ENCODE measurements at places on chromosomes 4 and X.

- no peak for DNase-seq
Observed at GRCh38 chr4:38092701-38093100, 132.5 kb downstream of the PTTG2 start.

DNA sequence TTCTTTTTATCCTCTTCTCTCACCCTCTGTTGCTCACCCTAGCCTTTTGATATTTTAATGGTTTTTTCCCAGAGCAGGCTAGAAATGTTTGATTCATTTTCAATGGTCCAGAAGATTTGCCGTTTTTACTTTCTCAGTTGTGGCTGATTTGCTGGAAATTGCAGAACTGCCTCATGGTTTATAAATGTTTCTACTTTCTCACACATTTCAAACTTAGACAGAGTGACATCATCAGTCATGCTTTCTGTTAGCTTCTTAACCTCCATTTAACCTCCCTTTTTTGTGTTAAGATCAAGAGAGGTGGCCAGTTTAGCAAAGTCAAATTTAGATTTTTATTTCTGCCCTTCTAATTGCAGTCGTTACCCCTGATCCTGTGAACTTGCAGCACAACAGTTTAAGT lies 8.7 kb downstream of the RXFP1 start:
- DNase-seq: no peak

- no peak for DNase-seq
Observed at GRCh38 chr4:54708339-54709279, 50.9 kb downstream of the KIT start.

DNA sequence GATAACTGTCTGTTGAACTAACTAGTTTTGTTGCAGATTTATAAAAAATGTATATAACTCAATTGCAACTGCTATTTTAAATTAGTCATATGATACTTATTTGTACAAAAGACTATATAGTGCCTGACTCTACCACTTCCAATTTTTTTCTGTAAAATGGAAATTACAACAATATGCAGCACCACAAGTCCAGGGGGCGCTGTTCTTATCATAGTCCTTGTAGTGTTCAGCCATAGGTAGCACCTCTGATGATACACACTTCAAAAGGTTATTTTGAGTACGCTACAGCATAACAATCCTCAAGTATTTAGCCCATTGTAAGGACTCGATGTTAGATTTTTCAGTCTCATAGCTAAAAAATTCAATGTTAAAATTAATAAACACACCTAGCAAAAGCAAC lies 174.9 kb downstream of the CORIN start:
- peak; percentile 10 for DNase-seq

DNA sequence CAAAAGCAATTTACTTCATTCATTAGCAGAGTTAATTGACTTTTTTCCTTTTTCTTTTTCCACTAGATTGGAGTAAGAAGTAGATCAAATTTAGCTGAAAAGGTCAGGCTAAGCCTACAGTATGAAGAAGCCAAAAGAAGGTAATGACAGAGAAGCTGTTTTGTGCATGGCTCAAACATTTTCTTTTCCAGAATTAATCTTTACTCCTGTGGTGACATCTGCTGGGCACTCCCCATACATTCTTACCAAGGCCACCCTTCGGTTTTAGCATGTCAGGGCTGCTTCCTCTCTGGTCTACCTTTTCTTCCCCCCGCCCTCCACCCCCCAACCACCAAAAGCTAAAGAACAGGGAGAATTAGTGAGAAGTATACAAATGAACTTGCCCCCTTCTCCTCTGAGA lies 70.2 kb downstream of the CLDN22 start:
- peak; percentile 23 for DNase-seq

- no peak for DNase-seq
Observed at GRCh38 chr4:147727476-147728028, 4.3 kb upstream of the ARHGAP10 start.

- no peak for DNase-seq
Observed at GRCh38 chr4:90876296-90876695, 749.1 kb downstream of the CCSER1 start.

GRCh38 chr4:8198906-8199593 lies at the start of gene SH3TC1:
TSS of gene SH3TC1 (plus strand) at chr4:8199290. CDS start at chr4:8205195, 5,905 bp downstream.
- no peak for DNase-seq
